Glutamatergic neuron (in vitro differentiated cells): ENCODE measurements at places on chromosomes 5 and 9. TPM values are rescaled to one million over a fixed set of nuclear protein-coding genes. Genes with fewer than 3 reads are reported as not detected.

Gene BTNL8
- total RNA-seq, result not detected

- DNase-seq, result no peak
Measured at GRCh38 chr5:113343343-113343742, 91.4 kb downstream of the TSSK1B start.

GRCh38 chr5:135473956-135474670, 22.0 kb upstream of the TIFAB start:
- DNase-seq, result no peak

DNA sequence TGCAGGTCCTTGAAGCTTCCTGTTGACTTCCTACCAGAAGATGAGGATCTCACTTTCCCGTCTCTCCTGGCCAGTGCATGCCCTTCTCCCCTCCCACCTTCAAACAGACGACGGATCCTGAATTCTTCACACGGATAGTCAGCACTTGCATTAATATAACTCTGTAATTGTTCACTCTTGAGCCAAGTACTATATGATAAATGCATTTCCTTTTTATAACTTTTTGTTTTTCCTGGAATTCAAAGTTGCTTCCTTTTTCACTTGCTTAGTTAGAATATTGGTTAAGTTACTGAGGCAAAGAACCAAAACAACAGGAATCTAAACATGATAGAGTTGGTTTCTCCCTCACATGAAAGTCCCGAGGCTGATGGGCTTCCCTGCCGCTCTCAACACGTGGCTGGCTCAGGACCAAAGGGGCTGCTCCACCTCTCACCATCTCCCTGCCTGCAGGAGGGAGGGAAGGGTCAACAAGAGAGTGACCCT, 20.2 kb upstream of the EGFL7 start:
- no peak for DNase-seq

DNA sequence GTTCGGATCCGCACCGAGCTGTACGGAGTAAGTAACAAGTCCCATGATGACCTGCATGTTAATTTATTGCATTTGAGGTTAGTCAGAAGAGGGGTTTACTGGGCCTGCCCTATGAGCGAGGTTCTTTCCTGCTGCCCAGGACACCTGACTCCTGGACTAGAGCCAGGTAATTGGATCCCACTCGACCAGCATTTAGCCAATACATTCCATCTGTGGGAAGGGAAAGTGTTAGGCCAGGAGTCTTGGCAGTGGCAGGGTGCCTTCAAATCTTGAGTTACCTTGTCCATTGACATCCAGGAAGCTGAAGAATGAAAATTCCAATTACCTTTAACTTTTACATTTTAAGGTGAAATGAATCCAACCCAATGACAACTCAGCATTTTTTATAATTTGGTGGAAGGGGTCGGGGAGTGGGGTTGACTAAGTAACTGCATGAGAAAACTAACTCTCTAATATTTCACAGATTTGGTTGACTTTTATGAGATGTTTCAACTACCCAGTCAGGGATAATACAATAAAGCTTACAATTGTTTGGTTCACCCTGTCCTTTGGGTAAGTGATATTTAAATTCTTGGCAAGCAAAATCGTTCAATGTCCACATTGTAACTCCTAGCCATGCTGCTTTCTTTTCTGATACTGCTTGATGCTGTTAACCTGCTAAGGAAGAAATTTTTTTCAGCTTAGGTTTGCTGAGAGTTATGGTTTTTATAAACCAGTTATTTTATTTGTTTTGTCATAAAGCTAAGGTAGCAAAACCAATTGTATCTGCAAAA, 111.6 kb upstream of the IQGAP2 start:
- DNase-seq, result no peak
